ENCODE measurements at places on chromosomes 12 and 14. TPM values are rescaled to one million over a fixed set of nuclear protein-coding genes. Genes with fewer than 3 reads are reported as not detected.

DNA sequence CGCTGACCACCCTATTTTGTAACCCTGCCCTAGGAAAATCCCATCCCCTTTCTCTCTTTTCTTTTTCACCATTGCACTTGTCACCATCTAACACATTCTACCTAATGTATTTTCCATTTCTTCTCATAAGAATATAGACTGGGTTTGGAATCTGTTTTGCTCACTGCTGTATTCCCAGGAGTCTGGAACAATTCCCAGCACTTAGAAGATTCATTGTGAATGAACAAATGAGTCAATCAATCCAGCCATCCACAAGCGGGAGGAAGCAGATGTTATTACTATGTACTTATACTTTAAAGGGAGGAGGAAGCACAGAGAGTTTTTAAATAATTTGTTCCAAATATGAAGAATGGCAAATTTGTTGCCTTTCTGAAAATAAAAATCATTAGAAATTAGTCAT is 142.1 kb downstream of the KIF21A start:
- DNase-seq, result no peak
- H3K4me1 ChIP-seq, result no peaks in the 10 kb centered on the region
- no peaks in the 10 kb centered on the region for H3K27me3 ChIP-seq

Gene PCED1B
- total RNA-seq, result 3.1 TPM

GRCh38 chr12:79524507-79525148 is 166.1 kb downstream of the PAWR start:
- H3K4me1 ChIP-seq, result peaks cover 30% of the 10 kb centered on the region
- H3K27me3 ChIP-seq, result no peaks in the 10 kb centered on the region
- peak; percentile 68 for DNase-seq
- H3K36me3 ChIP-seq, result no peaks in the 10 kb centered on the region
- H3K27ac ChIP-seq, result no peak overlapping the region
- no peak overlapping the region for H3K4me3 ChIP-seq

- no peak overlapping the region for H3K27ac ChIP-seq
- H3K4me3 ChIP-seq, result peak overlapping the region; percentile 22
- peaks cover 32% of the 10 kb centered on the region for H3K4me1 ChIP-seq
- H3K36me3 ChIP-seq, result no peaks in the 10 kb centered on the region
Measured at GRCh38 chr12:51868821-51869495, 18.9 kb upstream of the ANKRD33 start.

GRCh38 chr12:117159674-117160073 is 30.6 kb downstream of the FBXO21 start:
- H3K4me3 ChIP-seq, result no peak overlapping the region
- no peaks in the 10 kb centered on the region for H3K4me1 ChIP-seq
- H3K27me3 ChIP-seq, result no peaks in the 10 kb centered on the region
- DNase-seq, result no peak
- H3K36me3 ChIP-seq, result peaks cover 80% of the 10 kb centered on the region
- no peak overlapping the region for H3K27ac ChIP-seq

- no peaks in the 10 kb centered on the region for H3K27me3 ChIP-seq
- H3K27ac ChIP-seq, result no peak overlapping the region
- no peak overlapping the region for H3K4me3 ChIP-seq
- no peaks in the 10 kb centered on the region for H3K36me3 ChIP-seq
Measured at GRCh38 chr14:90228478-90228877, 27.9 kb upstream of the PSMC1 start.

- peaks cover 31% of the 10 kb centered on the region for H3K4me1 ChIP-seq
- H3K27ac ChIP-seq, result peak within 1 kb of the TSS; percentile 100
- H3K27me3 ChIP-seq, result no peaks in the 10 kb centered on the region
- H3K4me3 ChIP-seq, result peak within 1 kb of the TSS; percentile 87
- DNase-seq, result peak; percentile 98
- peaks cover 4% of the 10 kb centered on the region for H3K36me3 ChIP-seq
Measured at GRCh38 chr14:64503434-64504309, at the start of gene ZBTB25. Gene ZBTB25 (minus strand): TSS chr14:64503838. CDS start chr14:64490533, 13,305 bp downstream.

Measured in A673 (cell line).